Activated naive CD4-positive, alpha-beta T cell treated with anti-CD3 and anti-CD28 coated beads for 36 hours (primary cell): ENCODE measurements at places on chromosomes 3 and 15.

GRCh38 chr3:171585039-171585438 is 124.8 kb upstream of the TNIK start:
- H3K27ac ChIP-seq: no peak overlapping the region
- H3K36me3 ChIP-seq: no peaks in the 10 kb centered on the region
- H3K4me3 ChIP-seq: no peak overlapping the region

DNA sequence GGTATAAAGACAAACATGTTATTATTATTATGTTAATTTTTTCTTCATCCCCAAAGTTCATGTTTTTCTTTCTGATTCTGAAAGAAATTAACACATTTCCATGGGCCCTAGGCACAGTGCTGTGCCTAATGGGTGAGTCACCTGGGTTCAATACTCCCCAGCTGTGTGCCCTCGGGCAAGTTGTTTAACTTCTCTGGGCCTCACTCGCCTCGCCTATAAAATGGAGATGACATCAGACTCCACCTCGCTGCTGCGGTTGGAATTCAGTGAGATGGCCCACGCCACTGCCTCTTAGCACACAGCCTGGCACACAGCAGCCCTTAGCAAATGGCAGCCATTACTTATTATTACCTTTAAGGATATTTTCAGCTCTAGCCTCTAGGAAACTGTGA is 22.6 kb downstream of the DNASE1L3 start:
- H3K27me3 ChIP-seq: no peaks in the 10 kb centered on the region
- H3K36me3 ChIP-seq: no peaks in the 10 kb centered on the region
- no peak overlapping the region for H3K27ac ChIP-seq
- H3K4me1 ChIP-seq: no peaks in the 10 kb centered on the region

DNA sequence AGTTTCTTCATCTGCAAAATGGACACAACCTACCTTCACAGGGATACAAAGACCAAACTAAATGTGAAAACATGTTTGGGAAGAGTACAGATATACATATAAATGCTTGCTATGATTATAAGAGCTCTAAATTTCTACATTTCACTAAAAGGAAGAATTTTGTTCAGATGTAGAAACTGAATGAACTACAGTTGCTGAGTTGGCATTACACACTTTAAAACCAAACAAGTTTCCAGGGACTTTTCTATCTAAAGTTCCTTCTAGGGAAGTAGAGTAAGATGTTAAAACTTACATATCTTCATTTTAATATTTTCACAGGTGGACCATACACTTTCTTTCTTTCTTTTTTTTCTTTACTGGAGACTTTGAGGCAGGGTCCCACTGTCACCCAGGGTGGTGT is 4.6 kb downstream of the AAGAB start:
- H3K4me3 ChIP-seq: no peak overlapping the region
- no peak for DNase-seq
- H3K27ac ChIP-seq: no peak overlapping the region
- no peaks in the 10 kb centered on the region for H3K27me3 ChIP-seq

DNA sequence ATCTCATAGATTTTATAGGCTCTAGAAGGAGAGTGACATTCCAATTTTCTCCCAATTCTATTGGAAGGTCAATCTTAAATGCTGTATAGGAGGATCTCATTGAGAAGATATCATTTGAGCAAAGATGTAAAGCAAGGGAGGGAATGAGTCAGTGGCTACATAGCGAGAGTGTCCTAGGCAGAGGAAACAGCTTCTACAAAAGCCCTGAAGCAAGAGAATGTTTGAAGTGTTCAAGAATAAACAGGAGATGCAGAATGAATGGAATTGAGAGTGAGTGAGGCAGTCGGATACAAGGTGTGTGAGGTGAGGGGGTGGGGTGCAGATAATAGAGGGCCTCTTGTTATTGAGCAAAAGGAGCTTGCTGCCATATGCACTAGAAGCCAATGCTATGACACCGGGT is 545.9 kb downstream of the IGSF11 start:
- no peaks in the 10 kb centered on the region for H3K36me3 ChIP-seq
- H3K27me3 ChIP-seq: no peaks in the 10 kb centered on the region
- no peak overlapping the region for H3K27ac ChIP-seq
- DNase-seq: no peak
- no peak overlapping the region for H3K4me3 ChIP-seq

- H3K4me1 ChIP-seq: peaks cover 30% of the 10 kb centered on the region
- H3K4me3 ChIP-seq: no peak overlapping the region
- peaks cover 60% of the 10 kb centered on the region for H3K27me3 ChIP-seq
- H3K36me3 ChIP-seq: peaks cover 1% of the 10 kb centered on the region
- H3K27ac ChIP-seq: no peak overlapping the region
Observed at GRCh38 chr3:172446198-172446597, 2.1 kb downstream of the GHSR start.

DNA sequence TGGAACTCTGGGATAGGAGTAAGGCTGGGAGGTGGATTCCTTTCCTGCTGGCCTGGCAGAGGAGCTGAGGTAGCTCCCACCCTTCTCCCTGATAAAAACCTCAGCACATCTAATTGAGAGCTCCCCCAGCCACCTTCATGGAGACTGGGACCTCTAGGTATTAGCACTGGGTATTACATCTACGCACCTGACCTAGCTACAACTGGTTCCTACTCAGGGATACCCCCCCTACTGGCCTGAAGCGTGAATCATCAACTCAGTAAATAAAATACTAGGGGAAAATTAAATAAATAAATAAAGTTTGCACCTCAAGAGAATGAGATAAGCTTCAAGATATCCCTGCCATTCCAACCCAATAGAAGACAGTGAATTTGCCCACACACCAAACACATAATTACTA is 140.4 kb downstream of the NEK10 start:
- DNase-seq: no peak
- H3K4me3 ChIP-seq: no peak overlapping the region
- no peaks in the 10 kb centered on the region for H3K36me3 ChIP-seq

- no peaks in the 10 kb centered on the region for H3K4me1 ChIP-seq
- no peaks in the 10 kb centered on the region for H3K36me3 ChIP-seq
Observed at GRCh38 chr3:94787066-94787465, 724.2 kb downstream of the NSUN3 start.

GRCh38 chr15:28942046-28942445 is 56.3 kb downstream of the APBA2 start:
- no peak overlapping the region for H3K27ac ChIP-seq
- peaks cover 66% of the 10 kb centered on the region for H3K4me1 ChIP-seq
- H3K27me3 ChIP-seq: no peaks in the 10 kb centered on the region

- no peak overlapping the region for H3K27ac ChIP-seq
- no peaks in the 10 kb centered on the region for H3K4me1 ChIP-seq
- H3K36me3 ChIP-seq: no peaks in the 10 kb centered on the region
- DNase-seq: no peak
- no peak overlapping the region for H3K4me3 ChIP-seq
Observed at GRCh38 chr15:54638666-54639065, 558.1 kb downstream of the RSL24D1 start.

- no peak for DNase-seq
- no peaks in the 10 kb centered on the region for H3K36me3 ChIP-seq
- peaks cover 16% of the 10 kb centered on the region for H3K4me1 ChIP-seq
Observed at GRCh38 chr3:62368705-62369475, 4.5 kb downstream of the FEZF2 start.

GRCh38 chr3:7651274-7651673 is 790.4 kb downstream of the GRM7 start:
- H3K4me3 ChIP-seq: no peak overlapping the region
- no peaks in the 10 kb centered on the region for H3K4me1 ChIP-seq
- no peak overlapping the region for H3K27ac ChIP-seq
- H3K36me3 ChIP-seq: no peaks in the 10 kb centered on the region
- no peaks in the 10 kb centered on the region for H3K27me3 ChIP-seq
- DNase-seq: no peak

GRCh38 chr15:75835990-75836958 is 7.0 kb upstream of the UBE2Q2 start:
- no peak overlapping the region for H3K4me3 ChIP-seq
- H3K4me1 ChIP-seq: no peaks in the 10 kb centered on the region
- H3K36me3 ChIP-seq: no peaks in the 10 kb centered on the region
- H3K27me3 ChIP-seq: no peaks in the 10 kb centered on the region

GRCh38 chr15:43957724-43958123 is 130.9 kb downstream of the WDR76 start:
- no peaks in the 10 kb centered on the region for H3K36me3 ChIP-seq
- peaks cover 15% of the 10 kb centered on the region for H3K27me3 ChIP-seq
- H3K27ac ChIP-seq: no peak overlapping the region
- no peak overlapping the region for H3K4me3 ChIP-seq
- no peak for DNase-seq
- peaks cover 6% of the 10 kb centered on the region for H3K4me1 ChIP-seq
